ENCODE measurements at places on chromosomes 7 and 10. TPM values are rescaled to one million over a fixed set of nuclear protein-coding genes. Genes with fewer than 3 reads are reported as not detected.

The C7orf33 gene
- polyA plus RNA-seq, result not detected

The NRBF2 gene
- 31.8 TPM for polyA plus RNA-seq

The CTAGE15 gene
- not detected for polyA plus RNA-seq

The FOXI2 gene
- not detected for polyA plus RNA-seq

The INTS1 gene
- polyA plus RNA-seq, result 29.2 TPM

The PNLIP gene
- not detected for polyA plus RNA-seq

The CHN2 gene
- polyA plus RNA-seq, result 2.1 TPM

The HOXA2 gene
- not detected for polyA plus RNA-seq

The CYP2C19 gene
- not detected for polyA plus RNA-seq

The VPS37D gene
- not detected for polyA plus RNA-seq

The GRM3 gene
- polyA plus RNA-seq, result not detected

The NPTX2 gene
- not detected for polyA plus RNA-seq

The POU6F2 gene
- not detected for polyA plus RNA-seq

The MRLN gene
- not detected for polyA plus RNA-seq

The DDC gene
- polyA plus RNA-seq, result not detected

The NME8 gene
- polyA plus RNA-seq, result not detected

The MSMB gene
- polyA plus RNA-seq, result not detected

The HOXA11 gene
- not detected for polyA plus RNA-seq

The PPP1R9A gene
- not detected for polyA plus RNA-seq

The NPC1L1 gene
- not detected for polyA plus RNA-seq

The LIPJ gene
- not detected for polyA plus RNA-seq

The ACBD7 gene
- polyA plus RNA-seq, result not detected

The PRSS37 gene
- 0.16 TPM for polyA plus RNA-seq

The PTPRZ1 gene
- polyA plus RNA-seq, result not detected

The FAM24B gene
- polyA plus RNA-seq, result 14.5 TPM
